ENCODE measurements at places on chromosomes 7 and 10. TPM values are rescaled to one million over a fixed set of nuclear protein-coding genes. Genes with fewer than 3 reads are reported as not detected.

DNA sequence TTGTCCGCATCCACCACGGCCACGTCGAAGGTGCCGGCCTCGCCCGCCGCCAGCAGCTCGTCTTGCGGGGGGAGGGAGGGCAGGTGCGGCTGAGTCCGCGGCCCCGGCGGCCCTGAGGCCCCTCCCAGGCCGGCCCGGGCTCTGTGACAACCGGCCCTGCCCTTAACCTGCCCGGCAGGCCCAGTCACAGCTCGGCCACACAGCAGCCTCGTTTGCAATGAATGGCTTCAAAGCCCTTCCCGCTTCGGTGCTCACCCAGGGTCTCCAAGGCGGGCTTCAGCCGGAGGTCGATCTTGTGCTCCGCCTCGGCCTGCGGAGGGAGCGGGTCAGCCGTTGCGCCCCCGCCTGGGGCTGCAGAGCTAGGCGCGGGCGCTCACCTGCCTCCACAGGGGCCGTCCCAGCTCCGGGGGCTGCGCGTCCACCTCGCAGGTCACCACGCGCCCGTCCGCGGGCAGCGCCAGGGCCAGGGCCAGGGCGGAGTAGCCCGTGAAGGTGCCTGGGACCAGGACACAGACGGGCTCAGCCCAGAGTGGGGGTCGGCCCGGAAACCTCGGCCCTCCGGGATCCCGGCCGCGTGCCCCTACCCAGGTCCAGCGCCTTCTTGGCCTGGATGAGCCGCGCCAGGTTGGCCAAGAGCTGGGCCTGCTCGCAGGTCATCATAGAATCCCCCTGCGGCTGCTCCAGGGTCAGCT is 928 bp downstream of the COMTD1 start:
- DNase-seq = no peak

ADAM8 gene
- 7.8 TPM for total RNA-seq

DNA sequence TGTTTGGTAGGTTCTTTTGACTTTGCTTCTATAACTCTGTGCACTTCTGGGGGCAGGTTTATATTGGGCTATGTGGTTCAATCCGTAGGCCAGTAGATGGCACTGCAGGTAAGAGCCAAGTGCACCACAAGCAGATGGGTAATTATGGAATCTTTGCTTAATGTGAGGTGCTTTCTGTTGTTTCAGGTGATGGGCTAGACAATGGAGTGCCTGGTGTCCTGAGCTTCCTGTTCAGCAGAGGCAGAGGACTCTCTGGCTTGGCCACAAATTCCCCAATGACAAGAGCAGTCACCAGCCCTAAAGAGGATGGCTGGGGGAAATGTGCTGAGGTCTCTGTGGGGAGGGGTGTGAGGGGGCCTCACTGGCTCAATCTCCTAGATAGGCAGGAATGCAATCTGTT is 455.0 kb downstream of the CCSER2 start:
- DNase-seq = peak; percentile 1

LRRC4 gene
- under 0.01 TPM for total RNA-seq

DNAH11 gene
- under 0.01 TPM for total RNA-seq

GRCh38 chr7:116494472-116494871 is 5.1 kb upstream of the CAV2 start:
- no peak for DNase-seq

Measured in fibroblast of villous mesenchyme (primary cell).